HCT116 (cell line): ENCODE measurements at places on chromosomes 2 and 18.

- DNase-seq: no peak
Observed at GRCh38 chr2:235506291-235506996, 12.6 kb downstream of the AGAP1 start.

DNA sequence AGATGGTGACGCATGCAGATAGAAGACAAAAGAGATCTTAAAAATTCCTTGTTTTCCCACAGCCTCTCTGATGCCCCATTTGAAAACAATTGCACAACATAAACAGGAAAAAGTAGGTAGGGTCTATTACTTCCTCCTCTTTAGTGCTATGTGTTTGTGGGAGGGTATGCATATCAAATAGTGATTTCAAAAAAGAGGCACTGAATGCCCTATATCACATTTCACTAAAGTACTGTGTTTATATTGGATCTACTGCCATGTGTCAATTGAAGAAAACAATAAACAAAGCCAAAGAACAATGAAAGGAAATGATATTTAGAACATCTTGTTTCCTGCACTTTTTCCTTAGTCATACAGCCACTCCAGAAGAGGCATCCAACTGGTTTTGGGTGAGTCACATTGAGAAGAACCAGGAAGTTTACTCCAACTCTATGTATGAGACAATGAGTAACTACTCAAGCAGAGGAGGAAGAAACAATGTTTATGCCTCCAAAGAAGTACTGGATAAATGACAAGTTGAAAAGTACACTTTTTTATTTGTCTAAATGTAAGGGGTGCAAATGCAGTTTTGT, 583.6 kb downstream of the FBXO15 start:
- no peak for DNase-seq

GRCh38 chr2:34401186-34401585, 802.1 kb upstream of the FAM98A start:
- DNase-seq: no peak

DNA sequence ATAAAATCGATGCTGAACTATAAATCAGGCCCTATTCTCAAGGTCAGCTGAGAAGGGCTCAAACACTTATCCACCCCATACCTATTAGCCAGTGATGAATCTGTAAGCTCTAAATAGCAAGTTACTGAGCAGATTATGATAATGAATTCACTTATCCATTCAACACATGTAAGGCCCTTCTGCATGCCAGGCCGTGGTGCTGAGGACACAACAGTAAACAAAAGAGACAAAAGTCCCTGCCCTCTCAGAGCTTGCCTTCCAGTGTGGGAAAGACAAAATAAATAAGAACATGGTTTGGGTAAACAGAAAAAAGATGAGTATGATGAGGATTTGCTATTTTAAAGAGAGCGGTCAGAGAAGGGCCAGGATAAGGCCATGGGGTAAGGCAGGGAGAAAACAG, 11.7 kb downstream of the TTC32 start:
- DNase-seq: no peak

GRCh38 chr2:186691900-186692299, 2.0 kb upstream of the FAM171B start:
- no peak for DNase-seq
